Type B pancreatic cell (in vitro differentiated cells): ENCODE measurements at places on chromosomes 11 and 22. TPM values are rescaled to one million over a fixed set of nuclear protein-coding genes. Genes with fewer than 3 reads are reported as not detected.

- H3K4me1 ChIP-seq: peaks cover 8% of the 10 kb centered on the region
- no peak for DNase-seq
- H3K4me3 ChIP-seq: no peak overlapping the region
- H3K36me3 ChIP-seq: no peaks in the 10 kb centered on the region
- H3K27ac ChIP-seq: no peak overlapping the region
Observed at GRCh38 chr11:69588270-69588669, 52.7 kb upstream of the CCND1 start.

- no peak overlapping the region for H3K27ac ChIP-seq
- H3K4me1 ChIP-seq: peaks cover 37% of the 10 kb centered on the region
- no peaks in the 10 kb centered on the region for H3K27me3 ChIP-seq
- no peak for DNase-seq
Observed at GRCh38 chr11:36048496-36049247, 104.8 kb downstream of the LDLRAD3 start.

DNA sequence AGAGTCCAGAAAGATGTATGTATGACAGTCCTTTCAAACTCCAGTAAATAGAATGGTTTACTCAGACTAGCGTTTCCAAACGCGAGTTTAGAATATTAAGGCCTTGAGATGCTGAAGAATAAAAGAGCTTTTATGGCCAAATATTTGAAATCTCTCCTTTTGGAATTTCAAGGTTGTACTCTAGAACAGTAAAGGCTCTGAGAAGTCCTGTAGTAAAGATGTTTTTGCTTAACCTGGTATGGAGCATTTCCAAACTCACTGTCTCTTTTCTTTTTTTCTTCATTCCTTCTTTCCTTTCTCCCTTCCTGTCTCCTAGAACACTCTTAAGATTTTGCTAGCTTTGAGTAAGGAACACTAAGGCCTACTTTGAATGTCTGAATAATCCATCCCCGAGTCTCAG lies 91.4 kb upstream of the RAG2 start:
- no peaks in the 10 kb centered on the region for H3K4me1 ChIP-seq
- peaks cover 9% of the 10 kb centered on the region for H3K27me3 ChIP-seq
- no peak overlapping the region for H3K4me3 ChIP-seq

- no peak overlapping the region for H3K4me3 ChIP-seq
- H3K27me3 ChIP-seq: no peaks in the 10 kb centered on the region
- H3K4me1 ChIP-seq: no peaks in the 10 kb centered on the region
Observed at GRCh38 chr11:98616098-98616655, 404.6 kb upstream of the CNTN5 start.

OR6T1 gene
- total RNA-seq: not detected in 2 replicates

- no peaks in the 10 kb centered on the region for H3K4me1 ChIP-seq
- no peak for DNase-seq
- H3K27ac ChIP-seq: no peak overlapping the region
- peaks cover 3% of the 10 kb centered on the region for H3K36me3 ChIP-seq
- no peak overlapping the region for H3K4me3 ChIP-seq
Observed at GRCh38 chr11:14934641-14935351, 37.4 kb downstream of the CALCA start.

DNA sequence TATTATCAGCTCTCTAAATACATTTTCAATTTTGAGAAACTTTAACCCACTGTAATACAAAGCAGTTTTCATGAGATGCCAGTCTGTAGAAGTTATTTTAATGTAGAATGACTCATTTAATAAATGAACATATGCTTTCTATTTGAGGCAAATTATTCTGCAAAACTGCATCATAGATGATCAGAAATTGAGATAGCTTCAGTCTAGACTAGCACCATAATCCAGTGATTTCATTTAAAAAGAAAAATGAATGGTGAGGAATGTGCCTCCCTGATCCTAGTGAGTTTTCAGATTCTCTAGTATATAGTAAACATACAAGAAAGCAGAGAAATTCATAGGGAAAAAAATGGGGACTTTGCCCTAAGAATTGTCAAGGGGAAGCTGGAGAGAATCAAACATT lies 66.1 kb downstream of the OR5AK2 start:
- H3K4me1 ChIP-seq: no peaks in the 10 kb centered on the region
- H3K27ac ChIP-seq: no peak overlapping the region
- no peaks in the 10 kb centered on the region for H3K36me3 ChIP-seq
- H3K4me3 ChIP-seq: no peak overlapping the region
- no peaks in the 10 kb centered on the region for H3K27me3 ChIP-seq

DNA sequence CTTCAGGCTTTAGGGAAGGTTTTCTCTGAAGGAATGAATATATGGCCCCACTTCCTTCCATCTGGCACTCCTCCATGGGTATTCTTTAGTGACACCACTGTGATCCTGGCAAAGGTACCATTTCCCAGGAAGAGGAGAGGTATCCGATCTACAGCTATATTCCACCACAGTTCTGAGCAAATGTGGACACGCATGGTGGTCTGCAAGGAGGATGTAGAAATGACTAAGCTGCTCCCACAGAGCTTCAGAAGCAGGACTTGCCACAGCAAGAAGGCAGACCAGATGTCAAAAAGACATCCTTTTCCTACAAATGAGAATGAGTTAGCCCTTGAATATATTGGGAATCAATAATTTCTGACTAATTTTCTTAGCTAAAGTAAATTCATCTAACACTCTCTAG lies 45.5 kb downstream of the ARFGAP2 start:
- no peaks in the 10 kb centered on the region for H3K36me3 ChIP-seq
- H3K4me1 ChIP-seq: peaks cover 7% of the 10 kb centered on the region
- no peak for DNase-seq
- H3K4me3 ChIP-seq: no peak overlapping the region

CARD18 gene
- total RNA-seq: not detected in 2 replicates

DNA sequence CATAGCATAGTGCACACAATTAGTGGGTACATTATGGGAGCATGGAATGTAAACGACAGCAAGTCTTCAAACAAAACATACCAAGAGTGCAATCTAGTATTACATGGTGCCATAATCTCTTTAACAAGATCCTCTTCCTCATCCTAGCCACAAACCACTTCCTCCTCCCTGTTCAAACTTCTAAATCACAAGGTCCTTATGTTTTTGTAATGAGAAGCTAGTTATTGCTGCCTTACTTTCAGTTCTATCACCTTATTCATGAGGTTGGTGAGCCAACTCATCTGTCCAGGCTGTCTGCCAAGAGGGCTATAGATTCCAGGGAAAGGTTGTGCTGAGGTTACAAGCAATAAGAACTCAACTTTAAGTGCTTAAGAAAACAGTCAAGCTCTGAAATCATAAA lies 195.4 kb upstream of the ARHGAP20 start:
- H3K27ac ChIP-seq: no peak overlapping the region
- peaks cover 32% of the 10 kb centered on the region for H3K4me1 ChIP-seq

PVALB gene
- total RNA-seq: 0.75 TPM in 1 of 2 replicates, not detected in the other

CREB3L1 gene
- 9.8 and 20.8 TPM in 2 replicates for total RNA-seq

PRG3 gene
- not detected in 2 replicates for total RNA-seq

GRCh38 chr11:106082096-106082495 lies 4.6 kb downstream of the AASDHPPT start:
- no peak for DNase-seq
- H3K36me3 ChIP-seq: peaks cover 51% of the 10 kb centered on the region
- H3K4me1 ChIP-seq: peaks cover 28% of the 10 kb centered on the region
- H3K27me3 ChIP-seq: no peaks in the 10 kb centered on the region
- no peak overlapping the region for H3K4me3 ChIP-seq

- DNase-seq: no peak
- no peak overlapping the region for H3K27ac ChIP-seq
- no peak overlapping the region for H3K4me3 ChIP-seq
Observed at GRCh38 chr11:3080733-3081385, 23.6 kb upstream of the CARS1 start.

DNA sequence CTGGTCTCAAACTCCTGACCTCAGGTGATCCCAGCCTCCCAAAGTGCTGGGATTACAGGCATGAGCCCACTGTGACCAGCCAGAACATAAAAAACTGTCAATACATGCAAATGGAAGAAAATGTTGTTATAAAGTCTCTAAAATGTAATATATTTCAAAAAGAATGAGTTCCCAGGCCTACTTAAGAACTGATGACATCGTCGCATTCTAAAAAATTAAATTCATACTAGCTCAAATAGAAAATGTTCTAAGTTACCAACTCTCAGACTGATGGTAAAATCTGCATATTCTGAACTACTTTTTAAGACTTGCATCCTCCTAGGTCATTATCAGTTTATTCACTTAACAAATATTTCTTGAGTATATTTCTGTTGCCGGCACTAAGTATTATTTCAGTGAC lies 163.3 kb downstream of the CADM1 start:
- peaks cover 21% of the 10 kb centered on the region for H3K4me1 ChIP-seq
- no peaks in the 10 kb centered on the region for H3K27me3 ChIP-seq
- DNase-seq: no peak
- H3K4me3 ChIP-seq: no peak overlapping the region
- H3K36me3 ChIP-seq: peaks cover 11% of the 10 kb centered on the region

HEPHL1 gene
- 0.05 TPM in 1 of 2 replicates, not detected in the other for total RNA-seq

CECR2 gene
- total RNA-seq: 7.9 and 25.3 TPM in 2 replicates

DNA sequence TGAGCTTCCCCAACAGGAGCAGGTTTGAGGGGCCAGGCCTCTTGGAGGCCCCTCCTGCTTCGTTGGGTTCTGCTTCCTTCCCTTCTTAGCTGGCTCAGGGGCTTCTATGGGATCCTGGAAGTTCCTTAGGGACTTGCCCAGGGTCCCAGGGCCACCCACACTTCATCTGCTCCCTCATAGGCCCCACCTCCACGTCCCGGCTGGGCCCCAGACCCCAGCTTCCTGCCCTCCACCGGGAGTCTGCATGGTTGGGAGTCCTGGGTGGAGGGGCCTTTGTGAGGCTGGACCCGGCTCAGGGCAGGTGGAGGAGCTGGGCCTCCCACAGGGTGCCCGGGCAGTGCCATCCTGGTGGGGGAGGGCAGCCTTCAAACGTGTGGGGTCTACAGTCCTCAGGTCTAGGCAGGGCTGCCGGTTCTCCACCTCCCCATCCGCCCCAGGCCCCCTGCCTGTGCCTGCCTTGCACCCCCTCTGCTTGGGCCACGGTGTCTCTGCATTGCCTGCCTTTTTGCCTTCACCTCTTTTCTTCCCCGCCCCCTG lies 11.6 kb downstream of the OTUB1 start:
- DNase-seq: no peak
- H3K27me3 ChIP-seq: no peaks in the 10 kb centered on the region
- H3K36me3 ChIP-seq: peaks cover 9% of the 10 kb centered on the region

GRCh38 chr11:104546501-104546900 lies 351.8 kb downstream of the CASP12 start:
- H3K4me3 ChIP-seq: no peak overlapping the region
- H3K27ac ChIP-seq: no peak overlapping the region
- DNase-seq: no peak
- H3K4me1 ChIP-seq: no peaks in the 10 kb centered on the region
- H3K27me3 ChIP-seq: no peaks in the 10 kb centered on the region

- peaks cover 17% of the 10 kb centered on the region for H3K4me1 ChIP-seq
- H3K27me3 ChIP-seq: peaks cover 43% of the 10 kb centered on the region
- DNase-seq: no peak
- no peaks in the 10 kb centered on the region for H3K36me3 ChIP-seq
- no peak overlapping the region for H3K4me3 ChIP-seq
Observed at GRCh38 chr11:19327280-19327679, 86.5 kb upstream of the E2F8 start.

TYR gene
- total RNA-seq: 6.2 TPM in 1 of 2 replicates, not detected in the other

DNA sequence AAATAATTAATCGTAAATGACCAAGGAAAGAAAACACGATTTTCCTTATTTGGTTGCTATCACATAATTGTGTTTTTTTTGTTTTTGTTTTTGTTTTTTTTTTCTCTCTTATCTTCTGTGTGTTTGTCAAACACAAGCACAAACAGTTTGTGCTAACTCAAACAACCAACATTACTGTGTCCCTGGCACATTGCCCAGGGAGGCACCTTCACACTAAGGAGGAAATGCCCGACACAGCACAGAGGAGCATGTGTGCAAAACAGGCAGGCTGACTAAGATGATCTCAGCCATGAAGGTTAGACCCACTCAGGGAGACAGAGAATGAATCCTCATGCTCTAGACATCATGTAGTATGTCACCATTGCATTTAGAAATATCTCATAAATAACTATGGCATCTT lies 130.1 kb downstream of the SOX6 start:
- H3K27me3 ChIP-seq: no peaks in the 10 kb centered on the region
- no peak overlapping the region for H3K27ac ChIP-seq
- no peaks in the 10 kb centered on the region for H3K36me3 ChIP-seq
- no peak overlapping the region for H3K4me3 ChIP-seq
- no peak for DNase-seq

DNA sequence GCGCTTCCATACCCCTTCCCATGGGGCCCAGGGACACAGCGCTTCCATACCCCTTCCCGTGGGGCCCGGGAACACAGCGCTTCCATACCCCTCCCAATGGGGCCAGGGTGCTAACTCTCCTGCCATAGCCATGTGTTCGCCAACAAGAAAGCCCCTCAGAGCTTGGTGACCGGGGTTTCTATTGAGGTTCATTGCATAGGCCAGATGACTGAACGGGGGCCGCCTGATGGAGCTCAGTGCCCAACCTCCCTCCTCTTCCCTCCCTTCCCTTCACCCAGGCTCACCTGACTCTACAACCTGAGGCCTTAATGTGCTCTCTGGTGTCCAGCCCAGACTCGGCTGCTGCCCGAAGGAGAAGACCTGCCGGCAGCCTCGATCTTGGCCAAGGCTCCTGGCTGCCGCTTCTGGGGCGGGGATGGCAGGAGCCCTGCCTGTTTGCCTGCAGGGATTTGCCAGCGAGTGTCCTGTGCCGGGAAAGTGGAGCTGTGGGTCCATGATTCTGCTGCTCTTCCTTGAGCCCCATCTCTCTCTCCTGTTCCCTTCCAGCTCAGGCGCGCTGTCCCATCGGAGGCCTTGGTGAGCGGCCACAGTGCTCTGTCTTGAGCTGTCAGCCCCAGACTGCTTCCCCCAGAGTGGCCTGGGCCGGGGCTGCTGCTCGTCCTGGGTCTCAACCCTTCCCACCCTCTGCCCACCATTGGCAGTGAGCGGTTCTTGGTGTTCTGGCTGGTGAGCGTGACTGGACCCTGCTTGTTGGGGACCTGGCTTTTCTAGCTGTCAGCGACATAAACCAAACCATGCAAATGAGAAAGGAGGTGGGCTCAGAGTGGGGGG lies 267.0 kb downstream of the TBC1D22A start:
- no peak for DNase-seq
- H3K36me3 ChIP-seq: no peaks in the 10 kb centered on the region
- H3K27me3 ChIP-seq: no peaks in the 10 kb centered on the region
- no peak overlapping the region for H3K27ac ChIP-seq
- no peak overlapping the region for H3K4me3 ChIP-seq

KRTAP5-9 gene
- 0.43 TPM in 1 of 2 replicates, not detected in the other for total RNA-seq

OR51I1 gene
- total RNA-seq: not detected in 2 replicates

GRCh38 chr11:89498845-89499448 lies 7.8 kb upstream of the NOX4 start:
- H3K27ac ChIP-seq: no peak overlapping the region
- H3K27me3 ChIP-seq: peaks cover 13% of the 10 kb centered on the region
- H3K4me1 ChIP-seq: no peaks in the 10 kb centered on the region
- DNase-seq: no peak
